ENCODE measurements at places on chromosomes 11 and 22. TPM values are rescaled to one million over a fixed set of nuclear protein-coding genes. Genes with fewer than 3 reads are reported as not detected.

DNA sequence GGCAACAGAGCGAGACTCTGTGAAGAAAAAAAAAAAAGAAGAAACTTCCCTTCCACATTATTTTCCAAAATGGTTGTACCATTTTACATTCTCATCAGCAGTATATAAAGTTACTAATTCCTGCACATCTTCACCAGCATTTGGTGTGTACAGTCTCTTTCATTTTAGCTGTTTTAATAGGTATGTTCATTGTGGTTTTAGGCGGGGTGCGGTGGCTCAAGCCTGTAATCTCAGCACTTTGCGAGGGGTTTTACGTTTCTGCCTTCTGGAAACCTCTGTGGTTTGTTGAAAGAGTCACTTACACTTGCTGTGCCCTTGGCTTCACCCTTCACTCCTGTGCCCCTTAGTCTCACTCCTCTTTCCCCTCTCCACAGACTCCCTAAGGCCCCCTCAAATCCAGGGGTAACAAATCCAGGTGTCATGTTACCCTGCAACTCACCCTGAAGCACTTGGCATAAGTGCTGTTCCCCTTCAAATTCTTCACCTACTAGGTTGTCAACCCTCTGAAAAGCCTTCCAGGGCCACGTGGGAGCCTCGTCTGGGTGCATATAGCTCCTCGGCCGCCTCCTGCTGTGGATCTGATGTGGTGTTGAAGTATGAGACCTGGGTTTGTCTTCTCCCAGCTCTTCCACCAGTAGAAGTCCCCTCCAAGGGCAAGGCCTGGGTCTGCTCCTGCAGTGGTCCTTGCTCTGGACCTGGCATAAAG is 20.8 kb downstream of the TOB2 start:
- DNase-seq, result no peak

DNA sequence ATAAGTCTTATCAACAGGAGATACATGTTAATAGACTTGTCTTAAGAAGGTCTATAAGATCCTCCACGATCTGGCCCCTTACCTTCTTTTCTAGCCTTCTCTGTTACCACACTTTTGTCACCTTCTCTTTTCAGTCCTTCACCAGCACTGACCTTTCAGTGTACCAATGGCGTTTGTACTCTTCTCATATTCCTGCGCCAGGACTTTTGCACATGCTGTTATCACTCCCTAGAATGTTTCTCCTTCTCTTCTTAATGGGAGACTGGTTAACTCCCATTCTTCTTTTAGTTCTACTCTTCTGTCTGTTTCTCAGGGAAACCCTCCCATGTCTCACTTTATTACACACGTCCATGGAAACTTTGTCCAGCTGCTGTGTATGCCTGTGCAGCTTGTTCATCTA is 4.4 kb upstream of the EED start:
- no peak for DNase-seq

DNA sequence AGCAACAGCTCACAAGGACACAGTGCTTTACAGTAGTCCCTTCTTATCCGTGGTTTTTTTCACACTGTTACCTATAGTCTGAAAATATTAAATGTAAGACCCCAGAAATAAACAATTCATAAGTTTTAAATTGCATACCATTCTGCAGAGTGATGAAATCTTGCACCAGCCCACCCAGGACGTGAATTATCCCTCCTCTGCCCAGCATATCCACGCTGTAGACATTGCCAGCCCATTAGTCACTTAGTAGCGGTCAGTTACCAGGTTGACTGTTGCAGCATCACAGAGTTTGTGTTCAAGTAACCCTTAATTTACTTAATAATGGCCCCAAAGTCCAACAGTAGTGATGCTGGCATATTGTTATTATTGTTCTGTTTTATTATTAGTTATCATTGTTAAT is 3.6 kb downstream of the CLTCL1 start:
- no peak for DNase-seq

DNA sequence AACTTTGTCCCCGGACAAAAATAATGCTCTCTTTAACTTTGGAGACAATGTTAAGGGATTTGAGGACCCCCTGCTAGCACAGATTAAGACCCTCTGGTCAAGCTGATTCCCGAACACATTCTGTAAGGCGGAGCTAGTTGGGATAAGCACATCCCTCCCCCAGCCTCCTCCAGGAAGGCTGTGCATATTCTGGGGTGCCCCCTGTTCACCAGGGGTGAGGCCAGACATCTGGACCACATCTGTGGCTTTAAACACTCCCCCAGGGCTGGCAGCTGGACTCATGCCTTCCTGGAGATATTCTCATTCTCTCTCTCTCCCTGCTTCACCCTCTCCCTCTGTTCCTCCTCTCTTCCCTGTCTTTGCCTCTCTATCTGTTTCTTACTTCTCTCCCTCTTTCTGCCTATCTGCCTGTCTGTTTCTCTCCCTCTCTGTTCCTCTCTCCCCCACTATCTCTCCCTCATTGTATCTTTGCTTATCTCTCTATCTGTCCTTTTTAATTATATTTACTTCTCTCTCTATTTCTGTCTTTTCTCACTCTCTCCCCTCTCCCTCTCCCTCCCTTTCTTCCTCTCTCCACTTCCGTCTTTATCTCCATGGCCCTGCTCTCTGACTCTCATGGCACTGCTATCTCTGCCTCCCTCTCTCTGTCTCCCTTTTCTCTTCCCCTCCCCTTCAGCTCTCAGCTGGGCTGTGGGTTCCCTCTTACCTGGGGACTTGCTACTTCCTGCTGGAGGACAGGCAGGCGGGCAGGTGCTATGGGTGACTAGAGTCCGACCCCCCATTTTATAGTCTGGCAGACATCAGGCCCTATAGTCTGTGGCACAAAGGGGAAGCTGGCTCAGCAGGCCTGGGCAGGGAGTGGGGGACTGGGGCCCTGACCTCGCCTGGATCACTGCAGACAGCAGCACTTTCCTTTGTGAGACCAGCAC is at the start of gene CRYBB1:
CRYBB1 (minus strand) TSS at position 757 of the 929 bp plus-strand sequence. CDS start 1,708 bp downstream, outside the sequence.
- no peak for DNase-seq

DNA sequence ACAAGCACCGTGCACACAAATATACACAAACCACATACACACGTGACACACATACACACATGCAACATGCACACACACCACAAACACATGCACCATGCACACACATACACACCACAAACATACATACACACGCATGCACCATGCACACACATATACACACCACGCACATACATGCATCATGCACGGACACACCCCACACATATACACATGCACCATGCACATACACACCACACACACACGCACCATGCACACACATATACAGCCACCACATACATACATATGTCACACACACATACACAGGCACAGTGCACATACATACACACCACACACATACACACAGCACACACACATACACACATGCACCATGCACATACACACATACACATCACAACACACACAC is 12.7 kb upstream of the B4GALNT4 start:
- DNase-seq, result no peak

- no peak for DNase-seq
These were observed 83.8 kb upstream of the ATXN10 start for GRCh38 chr22:45587638-45588505.

DNAJB7 gene
- not detected for total RNA-seq

GRCh38 chr11:9616042-9616675 is 42.7 kb downstream of the WEE1 start:
- DNase-seq, result no peak

SLC43A3 gene
- 10.9 TPM for total RNA-seq

DNA sequence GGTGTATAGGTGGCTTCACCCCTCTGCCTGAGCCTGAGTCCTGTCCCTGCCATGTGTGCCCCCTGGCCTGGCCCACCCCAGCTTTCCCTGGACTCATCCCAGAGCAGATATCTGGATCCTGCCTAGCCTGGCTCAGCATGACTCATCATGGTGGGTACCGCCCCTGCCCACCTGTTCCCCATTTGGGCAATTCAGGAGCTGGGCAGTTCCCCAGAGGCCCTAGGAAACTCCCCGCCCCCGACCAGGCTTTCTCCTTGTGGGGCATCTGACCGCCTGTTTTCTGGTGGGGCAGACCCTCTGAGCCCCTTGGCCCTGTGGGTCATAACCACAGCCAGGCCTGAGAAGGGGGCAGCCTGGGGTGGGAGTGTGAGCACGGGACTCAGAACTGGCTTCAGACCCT is 4.4 kb downstream of the TSPO start:
- DNase-seq, result peak; percentile 65

DNA sequence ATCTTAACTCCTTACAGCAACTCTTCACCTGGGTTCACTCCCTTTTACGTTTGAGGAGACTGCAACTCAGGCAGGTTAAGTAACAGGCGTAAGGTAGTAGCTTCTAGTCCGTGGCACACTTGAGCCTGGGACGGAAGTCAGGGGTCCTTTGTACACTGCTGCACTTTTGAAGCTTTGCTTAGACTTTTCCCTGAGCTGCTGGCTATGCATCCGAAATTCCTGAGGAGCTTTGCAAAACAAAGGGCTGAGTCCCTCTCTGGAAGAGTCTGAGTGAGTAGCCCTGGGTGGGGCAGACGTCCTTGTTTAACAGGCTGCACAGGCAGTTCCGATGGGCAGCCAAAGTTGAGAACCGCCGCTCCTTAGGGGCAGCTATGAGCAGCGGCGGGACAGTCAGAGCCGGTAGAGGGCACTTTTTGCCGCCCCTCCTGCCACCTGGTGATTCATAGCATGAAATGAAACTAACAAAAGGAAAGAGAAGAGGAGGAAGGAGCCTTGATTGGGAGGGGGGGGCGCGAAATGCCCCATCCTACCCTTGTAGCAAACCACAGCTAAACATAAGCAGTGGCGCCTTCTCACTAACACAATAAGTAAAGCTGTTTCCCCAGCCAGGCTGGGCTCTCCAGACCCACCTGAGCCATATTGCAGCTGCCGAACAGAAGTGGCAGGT is 1.4 kb downstream of the TMEM109 start:
- peak; percentile 53 for DNase-seq

SLC22A25 gene
- total RNA-seq, result not detected

HBE1 gene
- not detected for total RNA-seq

GRCh38 chr11:64763526-64764039 is 3.8 kb upstream of the PYGM start:
- no peak for DNase-seq

DNA sequence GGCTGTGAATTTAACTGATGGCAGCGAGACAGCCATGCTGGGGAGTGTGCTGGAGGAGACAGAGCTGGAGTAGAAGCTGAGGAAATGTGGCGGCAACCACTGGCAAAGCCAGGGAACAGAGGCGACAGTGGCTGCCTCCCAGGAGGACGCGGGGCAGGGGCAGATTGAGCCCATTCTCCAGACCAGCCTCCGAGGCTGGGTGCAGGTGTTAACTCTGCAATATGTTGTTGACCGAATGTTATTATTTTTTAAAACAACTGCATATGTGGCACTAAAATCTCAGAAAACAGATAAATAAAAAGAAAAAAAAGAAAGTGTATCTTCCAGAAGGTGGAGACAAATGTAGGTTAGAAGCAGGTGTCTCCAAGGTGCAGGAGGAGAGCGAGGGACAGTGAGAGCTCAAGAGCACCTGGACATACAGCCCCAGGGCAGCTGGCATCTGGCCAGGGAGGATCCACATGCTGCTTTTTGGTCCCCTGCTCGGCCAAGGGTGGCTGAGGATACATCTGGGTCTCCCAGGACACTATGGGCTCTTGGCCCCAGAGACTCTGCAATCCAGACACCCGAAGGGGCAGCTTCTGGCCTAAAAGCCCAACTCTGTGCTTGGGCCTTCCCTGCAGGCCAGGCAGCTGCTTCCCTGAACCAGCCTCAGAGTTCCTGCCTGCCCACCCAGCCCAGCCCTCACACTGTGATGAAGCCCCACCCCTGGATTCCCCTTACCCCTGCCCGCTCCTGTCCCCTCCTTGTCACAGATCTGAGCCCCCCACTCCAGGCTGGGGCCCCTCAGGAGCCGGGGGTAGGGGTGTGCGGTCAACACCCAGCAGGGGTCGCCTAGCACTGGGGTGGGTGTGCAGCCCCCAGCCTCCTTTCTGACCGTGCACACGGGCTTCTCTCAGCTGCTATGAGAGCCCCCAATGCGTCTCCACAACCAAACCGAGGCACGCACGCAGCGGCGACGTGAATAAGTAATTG is 12.9 kb downstream of the RTN4R start:
- DNase-seq, result no peak

PUS3 gene
- total RNA-seq, result 17.9 TPM

GRCh38 chr22:22752199-22752555 is 107.8 kb downstream of the GGTLC2 start:
- DNase-seq, result no peak

DNA sequence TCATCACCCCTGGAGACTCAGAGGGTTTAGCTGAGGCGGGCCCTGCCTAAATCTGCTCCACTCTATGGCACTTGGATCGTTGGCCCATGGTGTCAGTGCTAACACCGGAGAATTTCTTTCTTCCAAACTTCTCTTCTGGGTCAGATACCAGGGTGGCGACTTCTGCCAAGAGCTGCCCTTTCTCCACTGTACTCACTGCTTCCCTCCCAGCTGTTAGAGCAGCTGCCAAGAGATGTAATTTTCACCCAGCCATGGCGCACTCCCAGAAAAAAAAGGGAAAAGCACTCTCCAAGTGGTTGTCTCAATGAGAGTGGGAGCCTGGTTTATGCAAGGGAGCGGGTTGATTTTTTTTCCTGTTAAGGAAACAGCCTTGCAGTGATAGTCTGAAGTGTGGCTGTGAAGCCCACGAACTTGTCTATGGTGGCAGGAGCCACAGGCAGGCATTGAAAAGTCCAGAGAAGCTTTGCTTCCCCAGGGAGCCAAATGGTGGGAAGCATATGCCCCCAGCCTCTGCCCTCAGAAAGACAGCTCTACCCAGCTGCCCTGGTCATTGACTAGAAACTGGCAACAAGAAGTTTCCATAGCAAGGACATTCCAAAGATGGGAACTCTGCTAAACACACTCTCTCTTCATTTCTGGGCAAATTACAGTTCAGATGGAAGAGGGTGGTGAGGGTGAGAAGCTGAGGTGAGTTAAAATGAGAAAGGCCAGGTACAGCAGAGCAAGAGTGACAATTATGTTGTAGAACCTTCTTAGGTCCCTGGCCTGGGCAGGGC is 10.7 kb downstream of the PCSK7 start:
- DNase-seq, result no peak

DGKZ gene
- total RNA-seq, result 46.3 TPM

TRIM6 gene
- total RNA-seq, result 1.3 TPM

DNA sequence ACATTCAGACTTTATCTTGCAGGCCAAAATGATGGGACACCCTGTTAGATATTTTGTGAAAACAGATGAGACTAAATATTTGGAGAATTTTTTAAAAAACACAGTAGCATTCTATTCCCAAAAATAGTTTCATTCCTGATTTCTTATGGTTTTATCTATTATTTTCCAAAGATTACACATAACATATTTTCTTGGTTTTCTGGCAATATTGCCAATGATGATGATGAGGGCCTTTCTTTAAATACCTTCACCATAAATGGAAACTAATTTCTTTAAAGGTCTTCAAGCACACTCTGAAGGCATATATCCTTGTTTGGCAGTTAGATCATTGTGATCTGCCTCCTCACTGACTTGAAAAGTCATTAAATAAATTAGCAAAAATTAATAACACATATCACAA is 522.3 kb upstream of the LUZP2 start:
- DNase-seq, result no peak

DNA sequence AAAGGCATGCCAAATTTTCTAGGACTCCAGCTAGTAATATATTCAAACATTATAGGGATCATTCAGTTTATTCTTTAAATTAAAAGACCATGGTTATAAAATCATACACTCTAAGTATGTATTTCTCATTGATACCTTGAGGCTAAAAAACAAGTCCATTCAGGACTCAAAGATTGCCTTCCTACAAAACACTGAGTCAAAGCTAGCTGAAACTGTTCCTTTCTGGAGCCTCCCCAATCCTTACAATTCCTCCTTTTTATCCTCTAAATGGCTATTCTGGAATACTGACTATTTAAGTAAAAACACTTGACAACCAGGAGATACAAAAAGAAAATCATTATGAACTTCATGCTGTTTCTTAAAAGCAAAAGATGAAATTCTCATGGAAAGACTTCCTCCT is 4.9 kb upstream of the TTLL12 start:
- DNase-seq, result no peak

GRCh38 chr22:28103596-28103995 is 184.5 kb upstream of the PITPNB start:
- DNase-seq, result no peak
